ENCODE measurements at places on chromosomes 6 and 20.

- DNase-seq: no peak
Measured at GRCh38 chr6:159464816-159465215, 228.2 kb downstream of the SOD2 start.

GRCh38 chr20:34703424-34704176 lies 544 bp upstream of the TP53INP2 start:
- DNase-seq: peak; percentile 22

DNA sequence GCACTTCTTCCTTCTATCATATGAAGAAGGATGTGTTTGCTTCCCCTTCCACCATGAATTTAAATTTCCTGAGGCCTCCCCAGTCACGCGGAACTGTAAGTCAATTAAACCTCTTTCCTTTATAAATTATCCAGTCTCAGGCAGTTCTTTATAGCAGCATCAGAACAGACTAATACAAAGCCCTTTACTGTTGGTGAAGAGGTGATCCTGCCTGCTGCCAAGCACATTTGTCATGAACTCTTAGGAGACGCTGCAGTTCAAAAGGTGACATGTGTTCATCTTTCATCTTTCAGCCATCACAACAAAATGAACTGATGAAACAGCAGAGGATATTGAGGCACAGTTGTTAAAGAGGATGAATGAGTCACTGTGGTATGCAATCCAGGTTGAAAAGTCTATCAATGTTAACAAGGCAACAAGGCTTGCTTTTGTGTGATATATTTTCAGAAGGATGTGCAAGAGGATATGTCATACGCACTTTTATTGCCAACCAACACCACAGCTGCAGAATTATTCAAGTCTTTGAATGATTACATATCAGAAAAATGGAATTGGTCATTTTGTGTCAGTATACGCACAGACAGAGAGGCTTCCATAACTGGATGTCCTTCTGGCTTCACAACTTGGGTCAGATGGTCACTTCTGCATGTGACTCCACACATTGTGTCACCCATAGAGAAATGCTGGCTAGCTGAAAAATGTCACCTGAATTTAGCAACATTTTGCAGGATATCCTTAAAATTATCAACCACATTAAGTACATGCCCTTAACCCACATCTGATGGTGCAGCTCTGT lies 52.4 kb upstream of the PLN start:
- DNase-seq: peak; percentile 12

DNA sequence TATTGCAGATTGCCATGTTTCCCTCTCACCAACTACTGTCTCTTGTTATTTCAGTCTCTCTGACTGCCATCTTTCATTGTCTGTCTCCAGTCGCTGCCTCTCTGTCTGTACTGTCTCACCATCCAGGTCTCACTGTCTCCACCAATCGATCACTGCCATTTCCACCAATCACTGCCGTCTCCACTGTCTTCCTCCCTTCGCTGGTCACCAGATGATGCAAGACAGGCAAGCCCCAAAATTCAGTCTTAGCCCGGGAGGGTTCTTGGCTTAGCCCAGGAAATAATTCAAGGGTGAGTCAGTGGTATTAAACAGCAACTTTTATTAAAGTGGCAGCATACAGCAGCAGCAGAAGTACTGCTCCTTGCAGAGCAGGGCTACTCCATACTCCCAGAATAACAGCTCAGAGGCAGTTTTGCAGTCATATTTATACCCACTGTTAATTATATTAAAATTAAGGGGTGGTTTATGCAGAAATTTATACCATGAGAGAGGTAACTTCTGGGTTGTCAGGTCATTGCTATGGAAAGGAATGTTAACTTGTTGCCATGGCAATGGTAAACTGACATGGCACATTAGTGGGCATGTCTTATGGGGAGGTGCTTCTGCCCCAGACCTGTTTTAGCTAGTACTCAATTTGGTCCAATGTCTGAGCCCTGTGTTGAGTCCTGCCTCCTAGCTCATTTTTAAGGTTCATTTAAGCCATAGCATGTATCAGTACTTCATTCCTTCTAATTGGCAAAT lies 23.0 kb upstream of the ECHDC1 start:
- DNase-seq: no peak

DNA sequence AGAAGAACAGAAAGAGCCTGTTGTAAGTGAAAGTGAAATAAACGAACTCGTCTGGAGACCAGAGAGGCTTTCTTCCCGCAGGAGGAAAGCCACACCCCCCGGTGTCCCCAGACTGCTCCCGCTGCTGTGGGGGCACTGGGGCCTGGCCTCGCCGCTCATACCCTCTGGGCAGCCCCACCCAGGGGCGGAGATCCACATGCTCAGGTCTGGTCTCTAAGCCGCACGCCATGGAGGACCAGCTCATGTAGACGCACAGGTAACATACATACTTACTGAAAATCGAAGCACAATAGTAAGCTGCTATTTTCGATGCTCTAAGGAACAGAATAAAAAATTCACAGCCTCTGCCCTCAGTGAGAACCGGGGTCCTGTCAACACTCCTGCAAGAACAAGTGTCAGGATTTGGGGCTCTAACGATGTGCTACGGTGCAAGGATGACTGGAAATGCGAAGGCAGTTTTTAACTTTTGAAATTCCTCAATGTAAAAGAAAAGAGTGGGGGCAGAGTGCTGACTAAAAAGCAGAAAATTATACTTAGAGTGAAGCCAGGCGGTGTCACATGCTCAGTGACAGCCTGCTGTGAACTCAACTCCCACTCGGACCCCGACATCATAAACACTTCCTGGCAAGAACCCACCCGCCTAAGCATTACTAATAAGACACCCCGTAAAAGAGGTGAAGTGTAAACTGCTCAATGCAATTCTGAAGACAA lies 110.5 kb downstream of the IRF4 start:
- peak; percentile 73 for DNase-seq

DNA sequence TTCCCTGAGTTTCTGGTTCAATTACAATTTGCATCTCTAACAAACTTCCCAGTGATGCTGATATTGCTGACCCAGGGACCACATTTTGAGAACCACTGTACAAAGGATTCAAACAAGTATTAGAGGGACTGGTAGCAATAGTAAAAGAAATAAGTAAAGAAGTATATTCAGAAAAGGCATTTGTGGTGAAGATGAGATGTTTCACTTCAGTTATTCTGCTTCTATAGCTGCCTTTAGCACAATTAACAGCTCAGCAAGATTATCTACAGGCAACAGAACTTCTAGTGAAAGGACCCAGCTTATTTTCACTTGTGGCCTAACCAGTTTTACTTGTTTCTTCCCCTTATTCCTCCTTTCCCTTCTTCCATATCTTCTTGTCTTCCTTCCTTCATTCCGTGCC lies 149.4 kb downstream of the PHF3 start:
- no peak for DNase-seq

DNA sequence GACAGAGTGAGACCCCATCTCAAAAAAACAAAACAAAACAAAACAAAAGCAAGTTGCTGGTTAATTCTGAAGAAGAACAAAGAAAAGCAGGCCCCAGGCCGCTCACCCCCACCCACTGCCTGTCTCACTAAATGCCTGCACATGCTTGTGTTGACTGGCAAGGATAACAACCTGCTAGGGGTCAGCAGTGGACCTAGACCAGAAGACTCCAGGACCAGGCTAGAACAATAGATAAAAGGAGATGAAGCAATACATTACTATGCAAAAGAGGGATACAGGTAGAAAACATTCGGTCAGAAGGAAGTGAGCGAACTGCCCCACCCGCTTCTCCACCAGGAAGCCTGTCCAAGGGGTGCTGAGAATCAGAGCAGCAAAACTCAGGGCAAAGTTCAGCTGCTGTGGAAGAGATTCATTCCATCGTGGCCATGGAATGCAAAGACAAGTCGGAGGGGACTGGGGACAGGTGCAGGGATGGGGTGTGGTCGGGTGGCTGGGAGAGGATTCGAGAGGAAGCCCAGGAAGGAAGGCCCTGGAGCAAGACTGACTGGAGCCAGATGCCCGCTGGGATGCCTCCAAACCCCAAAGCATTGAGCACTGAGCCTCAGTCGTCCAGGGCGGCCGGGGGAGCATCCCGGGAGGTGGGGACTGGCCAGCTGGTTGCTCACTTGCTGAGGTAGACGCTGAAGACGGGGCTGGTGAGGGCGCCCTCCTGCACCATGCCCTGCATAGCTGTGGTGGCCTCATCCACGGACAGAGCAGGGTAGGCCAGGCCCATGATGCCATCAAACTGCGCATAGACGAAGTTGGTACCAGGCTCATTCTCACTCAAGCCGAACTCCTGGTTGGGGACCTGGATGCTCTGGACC lies 5.3 kb downstream of the PGC start:
- DNase-seq: no peak

- peak; percentile 72 for DNase-seq
Measured at GRCh38 chr6:157550114-157550989, 169.4 kb downstream of the ZDHHC14 start.

DNA sequence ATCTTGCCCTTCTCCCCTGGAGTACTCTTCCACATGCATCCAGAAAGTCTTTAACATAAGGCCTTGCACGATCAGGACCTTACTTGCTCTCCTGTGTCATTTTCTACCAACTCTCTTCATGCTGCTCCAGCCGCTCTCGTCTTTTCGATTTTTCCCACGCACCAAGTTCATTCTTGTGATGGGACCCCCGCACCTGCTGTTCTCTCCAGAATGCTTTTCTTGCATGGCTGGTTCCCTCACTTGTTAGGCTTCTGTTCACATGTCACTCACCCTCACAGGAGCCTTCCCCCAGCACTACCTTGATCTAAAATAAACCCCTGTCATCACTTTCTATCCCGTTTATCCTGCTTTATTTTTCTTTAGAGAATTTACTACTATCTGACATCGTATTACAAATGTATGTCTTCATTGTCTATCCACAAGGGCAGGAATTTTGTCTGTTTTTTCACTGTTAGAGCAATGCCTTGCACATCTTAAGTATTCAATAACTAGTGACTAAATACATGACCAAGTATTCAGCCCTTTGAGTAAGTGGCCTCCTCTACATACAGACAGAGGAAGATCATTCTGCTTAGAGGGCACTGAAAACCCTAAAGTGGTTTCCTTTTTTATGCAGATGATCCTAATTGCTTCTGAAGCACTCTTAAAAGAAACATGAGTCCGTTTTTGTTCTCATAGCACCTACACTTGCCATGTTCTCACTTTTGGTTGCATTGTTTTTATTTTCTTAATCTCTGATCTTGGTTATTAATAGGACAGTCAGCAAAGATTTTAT lies 166.9 kb downstream of the SLC16A10 start:
- no peak for DNase-seq

GRCh38 chr6:77502981-77503380 lies 39.7 kb upstream of the HTR1B start:
- DNase-seq: no peak

GRCh38 chr6:147547369-147547902 lies 38.9 kb downstream of the SAMD5 start:
- no peak for DNase-seq

GRCh38 chr6:24231438-24231977 lies 105.5 kb downstream of the NRSN1 start:
- DNase-seq: no peak

GRCh38 chr6:38103921-38104320 lies 284.4 kb downstream of the ZFAND3 start:
- DNase-seq: no peak

- no peak for DNase-seq
Measured at GRCh38 chr20:59628171-59628570, 23.8 kb downstream of the PHACTR3 start.

GRCh38 chr20:37845241-37845681 lies 57.7 kb upstream of the VSTM2L start:
- no peak for DNase-seq

GRCh38 chr6:86192123-86192522 lies 549.4 kb upstream of the SYNCRIP start:
- no peak for DNase-seq

DNA sequence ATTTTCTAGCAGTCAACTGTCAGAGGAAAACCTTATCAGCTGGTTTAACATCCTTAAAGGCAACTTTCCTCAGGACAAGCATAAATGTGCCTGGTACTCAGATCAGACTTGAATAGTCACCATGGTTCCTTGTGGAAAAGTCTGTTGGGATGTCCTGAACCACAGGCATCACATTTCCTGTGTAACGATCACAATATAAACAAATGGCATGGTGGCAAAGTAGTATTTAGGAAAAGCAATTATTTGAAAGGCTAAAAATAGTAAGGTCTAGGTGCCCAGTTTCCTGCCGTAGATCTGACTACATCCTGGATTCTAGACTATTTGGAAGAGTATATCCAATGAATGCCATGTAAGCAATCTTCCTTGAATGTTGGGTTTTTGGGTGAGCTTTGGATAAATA lies 271.9 kb upstream of the AGPAT4 start:
- no peak for DNase-seq

GRCh38 chr20:49999329-49999728 lies 16.5 kb downstream of the SNAI1 start:
- DNase-seq: peak; percentile 53

DNA sequence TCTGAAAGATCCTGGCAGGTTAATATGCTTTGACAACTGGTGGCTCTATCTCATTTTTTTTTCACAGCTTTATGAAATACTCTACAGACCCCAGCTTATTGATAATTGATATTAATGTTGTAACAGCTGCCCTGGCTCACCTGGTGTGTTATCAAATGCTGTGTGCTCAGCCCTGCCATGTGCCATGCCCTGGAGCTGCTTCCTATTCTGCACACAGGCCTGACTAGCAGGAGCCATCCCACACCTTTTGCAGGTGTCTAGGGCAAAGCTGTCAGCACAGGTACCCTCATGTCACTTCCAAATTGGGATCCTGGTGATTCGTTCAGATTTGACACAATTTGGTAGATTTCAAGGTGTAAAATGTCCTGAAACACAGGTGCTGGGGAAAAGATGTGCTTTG lies 254.6 kb upstream of the MAN1A1 start:
- no peak for DNase-seq

DNA sequence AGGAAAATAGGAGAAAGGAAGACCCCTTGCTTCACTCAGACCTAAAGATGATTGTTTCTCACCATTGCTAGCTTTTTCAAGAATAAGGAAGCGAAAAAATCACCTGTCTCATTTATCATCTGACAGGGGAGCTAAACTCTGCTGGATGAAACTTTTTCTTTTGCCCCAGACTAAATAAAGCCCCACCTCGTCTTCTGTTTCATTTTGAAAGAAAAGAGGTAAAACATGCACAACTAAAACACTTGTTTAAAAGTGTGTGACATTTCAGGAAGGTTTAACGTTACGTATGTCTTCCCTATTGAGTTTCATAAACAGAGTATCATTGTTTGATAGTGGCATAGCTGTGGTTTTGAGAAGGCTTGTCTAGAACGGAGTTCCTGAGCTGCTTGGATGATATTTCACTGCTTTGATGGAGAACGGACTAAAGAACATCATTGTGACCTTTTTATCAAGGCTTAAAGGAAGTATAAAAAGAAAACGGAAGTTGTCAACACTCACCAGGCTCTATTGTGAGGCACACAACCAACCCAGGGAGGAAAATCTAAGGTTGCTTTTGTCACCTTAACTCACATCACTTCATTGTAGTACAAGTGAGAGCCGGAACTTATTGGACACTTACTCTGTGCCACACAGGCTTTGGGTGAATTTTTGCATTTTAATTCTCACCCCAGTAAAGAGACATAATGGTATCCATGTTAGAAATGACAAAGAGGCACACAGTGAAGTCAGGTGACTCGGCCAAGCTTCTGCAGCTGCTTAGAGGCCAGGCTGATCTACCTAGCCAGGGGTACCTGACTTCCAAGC lies 29.5 kb downstream of the TSHZ2 start:
- no peak for DNase-seq
